Esophagus muscularis mucosa (tissue), 4 donors: ENCODE measurements at places on chromosomes 5 and 9. TPM values are rescaled to one million over a fixed set of nuclear protein-coding genes. Genes with fewer than 3 reads are reported as not detected.

GRCh38 chr9:4905135-4905490, 80.0 kb upstream of the JAK2 start:
- H3K27ac ChIP-seq = no peak overlapping the region
- H3K4me3 ChIP-seq = no peak overlapping the region
- H3K36me3 ChIP-seq = no peaks in the 10 kb centered on the region

The WNK2 gene
- total RNA-seq = 45.5 TPM

The ZDHHC11 gene
- 10.0 TPM for total RNA-seq

DNA sequence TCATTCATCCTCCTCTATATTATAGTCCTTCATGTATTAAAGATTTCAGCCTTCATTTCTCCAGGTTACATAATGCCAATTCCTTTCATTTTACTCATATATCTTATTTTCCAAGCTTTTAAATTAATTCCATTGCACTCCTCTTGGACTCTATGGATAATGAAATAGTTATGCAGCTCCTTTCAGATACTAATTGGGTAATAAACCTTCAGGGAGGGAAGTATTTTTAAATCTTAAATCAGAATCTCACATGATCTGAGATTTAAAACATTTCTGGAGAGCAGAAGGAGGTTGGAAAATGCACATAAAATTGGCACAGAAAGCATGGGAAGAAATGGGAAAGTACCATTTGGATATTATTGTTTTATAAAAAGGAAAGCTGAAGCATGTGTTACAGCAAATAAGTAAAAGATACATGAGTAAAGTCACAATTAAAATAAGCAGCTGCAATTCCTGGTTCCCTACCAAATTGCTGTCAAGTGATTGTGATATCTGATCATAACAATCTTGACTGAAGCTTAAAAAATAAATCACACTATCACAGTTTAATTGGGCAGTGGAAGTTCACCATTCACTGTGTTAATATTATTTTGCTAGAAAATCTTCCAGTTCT, 257.9 kb upstream of the NREP start:
- DNase-seq = no peak
- no peak overlapping the region for H3K4me3 ChIP-seq
- no peak overlapping the region for H3K27ac ChIP-seq
- no peaks in the 10 kb centered on the region for H3K36me3 ChIP-seq

The TNFSF15 gene
- total RNA-seq = 0.17 TPM

- H3K27ac ChIP-seq = no peak overlapping the region
- no peaks in the 10 kb centered on the region for H3K36me3 ChIP-seq
- peaks cover 14% of the 10 kb centered on the region for H3K4me1 ChIP-seq
- no peak overlapping the region for H3K4me3 ChIP-seq
- no peaks in the 10 kb centered on the region for H3K27me3 ChIP-seq
- no peak for DNase-seq
Measured at GRCh38 chr5:38071831-38072694, 186.3 kb upstream of the EGFLAM start.
